ENCODE measurements at places on chromosomes 6 and 20.

DNA sequence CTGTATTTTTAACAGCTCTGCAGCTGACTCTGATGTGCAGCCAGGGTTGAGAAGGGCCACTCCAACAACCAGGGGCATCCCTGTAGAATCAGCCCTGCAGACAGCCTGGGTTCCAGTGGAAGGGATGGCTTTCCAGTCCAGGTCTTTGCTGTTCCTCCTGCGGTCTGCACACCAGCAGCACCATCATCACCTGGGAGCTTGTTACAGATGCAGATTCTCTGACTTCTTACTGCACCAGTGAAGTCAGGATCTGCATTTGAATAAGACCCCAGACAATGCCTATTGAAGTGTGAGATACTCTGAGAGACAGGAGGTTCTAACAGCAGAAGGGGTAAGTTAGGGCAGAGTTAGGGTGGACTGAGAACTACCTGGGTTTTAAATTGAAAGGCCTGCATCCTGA, 151.3 kb downstream of the F13A1 start:
- no peak for DNase-seq

DNA sequence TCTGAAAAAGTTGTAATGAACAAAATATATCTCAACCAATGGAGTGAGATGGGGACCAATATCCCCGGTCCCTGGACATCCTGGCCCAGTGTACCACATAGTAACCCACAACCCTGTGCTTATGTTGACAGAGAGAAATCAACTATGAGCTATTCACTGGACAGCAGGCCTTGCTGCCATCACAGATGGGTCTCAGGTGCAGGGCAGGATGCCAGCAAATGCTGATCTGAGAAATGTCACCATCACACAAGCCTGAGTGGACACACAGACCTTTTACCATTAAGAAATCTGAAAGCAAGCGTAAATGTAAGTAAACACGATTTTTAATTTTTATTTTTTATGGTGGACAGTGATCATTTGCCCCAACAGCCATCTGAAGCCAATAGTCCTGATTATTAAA, 9.1 kb downstream of the RPP40 start:
- no peak for DNase-seq

GRCh38 chr6:144778773-144779492, 493.8 kb downstream of the UTRN start:
- DNase-seq, result no peak

GRCh38 chr6:104943781-104944180, 13.1 kb upstream of the LIN28B start:
- DNase-seq, result no peak

DNA sequence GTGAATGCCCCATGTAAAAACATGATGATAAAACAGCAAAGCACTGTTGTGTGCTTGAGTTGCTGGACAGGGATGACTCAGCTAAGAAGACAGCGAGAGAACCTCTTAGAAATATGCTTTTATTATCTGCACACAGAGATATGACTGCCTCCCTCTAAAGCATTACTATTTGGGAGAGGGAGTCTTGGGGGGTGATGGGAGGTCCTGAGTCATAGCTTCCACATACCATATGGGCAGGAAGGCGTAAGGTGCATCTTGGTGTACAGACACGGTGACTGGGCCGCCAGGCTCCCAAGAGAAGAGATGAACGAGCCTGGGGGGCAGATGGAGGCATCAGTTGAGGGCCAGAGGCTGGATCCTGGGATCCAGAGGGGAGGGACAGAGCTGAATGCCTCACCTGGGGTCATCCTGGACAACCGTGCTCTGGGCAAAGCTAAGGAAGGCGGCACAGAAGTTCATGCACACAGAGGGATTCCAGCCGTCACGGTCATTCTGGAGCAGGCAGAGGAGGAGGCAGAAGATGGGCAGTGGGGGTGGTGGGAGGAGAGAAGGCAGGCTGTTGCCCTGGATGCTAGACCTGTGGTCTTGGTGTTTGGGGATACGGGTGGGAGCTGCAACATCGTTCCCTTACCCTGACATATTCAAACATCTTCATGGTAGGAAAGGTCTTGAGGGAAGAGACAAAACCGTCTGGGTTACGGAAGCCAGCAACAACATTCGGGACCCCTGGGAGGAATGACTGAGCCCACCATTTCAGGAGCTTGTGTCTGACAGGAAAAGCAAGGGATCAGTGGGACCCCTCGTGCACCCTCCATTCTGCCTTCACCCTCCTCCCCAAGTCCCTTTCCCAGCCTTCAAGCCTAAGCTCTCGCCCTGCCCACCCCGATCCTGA, 2.0 kb downstream of the DXO start:
- DNase-seq, result no peak

DNA sequence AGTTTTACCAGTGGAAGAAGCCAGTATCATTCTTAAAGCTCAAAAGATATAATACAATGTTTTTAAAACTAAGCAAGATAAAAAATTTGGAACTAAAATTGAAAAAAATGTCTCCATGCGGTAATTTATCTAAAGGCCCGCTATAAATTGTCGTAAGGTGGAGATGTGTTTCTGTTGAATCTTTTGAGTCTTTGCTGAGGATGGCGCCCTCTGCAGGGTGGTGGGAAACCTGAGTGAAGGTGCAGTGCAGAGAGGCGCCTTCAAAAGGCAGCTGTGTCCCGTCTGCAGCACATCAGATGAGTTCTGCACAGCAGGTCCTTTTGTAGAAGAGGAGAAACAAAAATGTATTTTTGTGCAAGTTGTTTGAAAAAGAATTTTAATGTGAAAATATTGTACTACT, 29.4 kb upstream of the KIF25 start:
- no peak for DNase-seq

- no peak for DNase-seq
These were observed 114.6 kb downstream of the MCHR2 start for GRCh38 chr6:99879431-99879830.

- no peak for DNase-seq
These were observed 262.3 kb downstream of the TBC1D7 start for GRCh38 chr6:13066050-13066449.

DNA sequence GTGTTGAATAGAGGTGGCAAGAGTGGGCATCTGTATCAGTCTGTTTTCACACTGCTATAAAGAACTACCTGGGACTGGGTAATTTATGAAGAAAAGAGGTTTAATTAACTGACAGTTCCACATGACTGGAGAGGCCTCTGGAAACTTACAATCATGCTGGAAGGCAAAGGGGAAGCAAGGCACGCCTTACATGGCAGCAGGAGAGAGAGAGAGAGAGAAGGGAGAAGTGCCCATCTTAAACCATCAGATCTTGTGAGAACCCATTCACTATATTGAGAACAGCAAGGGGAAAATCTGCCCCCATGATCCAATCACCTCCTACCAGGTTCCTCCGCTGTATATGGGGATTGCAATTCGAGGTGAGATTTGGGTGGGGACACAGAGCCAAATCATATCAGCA, 18.6 kb upstream of the PPP1R14C start:
- no peak for DNase-seq

DNA sequence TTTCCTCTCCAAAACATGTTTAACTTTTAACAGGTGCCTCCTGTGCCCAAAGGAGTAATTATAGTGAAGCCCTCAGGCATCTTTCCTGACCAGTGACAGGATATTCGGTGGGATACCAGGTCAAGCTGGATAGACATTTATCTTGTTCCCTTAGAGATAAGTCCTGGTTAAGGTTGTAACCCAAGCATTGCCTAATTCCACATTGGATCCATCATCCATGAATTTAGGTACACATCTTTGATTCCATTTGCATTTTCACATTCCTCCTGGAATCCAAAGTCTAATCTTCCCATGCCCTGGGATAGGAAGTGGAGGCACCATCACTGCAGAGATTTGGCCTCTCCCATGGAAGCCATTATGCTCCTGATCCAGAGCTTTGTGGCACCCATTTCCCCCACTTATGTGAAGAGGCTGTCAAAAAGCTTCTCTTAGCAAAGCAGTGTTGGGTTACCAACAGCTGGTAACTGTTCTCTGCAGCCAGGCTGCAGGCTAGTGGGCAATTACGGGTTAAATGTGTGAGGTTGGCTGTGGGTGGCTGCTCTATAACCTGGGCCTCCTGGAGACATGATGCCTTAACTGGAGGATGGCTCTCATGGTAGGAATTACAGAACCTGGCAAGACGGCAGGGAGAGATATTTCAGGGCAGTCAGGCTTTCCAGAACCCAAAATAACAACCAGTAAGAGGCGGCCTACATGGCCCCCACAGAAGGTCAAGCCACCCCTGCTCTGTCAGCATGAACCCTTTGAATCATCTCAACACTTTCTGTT, 96.9 kb upstream of the VGLL2 start:
- DNase-seq, result no peak

DNA sequence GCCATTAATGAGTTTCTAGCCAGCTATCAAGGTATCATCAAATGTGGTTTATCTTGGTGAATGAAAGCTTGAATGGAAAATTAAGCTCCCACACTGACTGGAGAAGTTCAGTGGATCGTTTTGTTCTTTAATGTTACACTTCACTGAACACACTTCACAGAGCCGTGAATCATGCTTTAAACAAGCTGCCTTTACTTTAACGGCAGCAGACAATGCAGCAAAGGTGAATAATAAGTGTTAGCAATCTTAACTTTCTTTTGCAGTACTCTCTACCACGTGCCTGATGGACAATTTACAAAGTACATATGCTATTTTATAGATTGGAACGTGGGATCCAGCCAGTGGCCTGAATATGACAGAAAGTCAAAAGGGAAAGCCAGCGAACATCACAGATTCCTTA, 424.5 kb downstream of the GRIK2 start:
- DNase-seq, result no peak

GRCh38 chr6:25007269-25007699, 71.5 kb upstream of the RIPOR2 start:
- DNase-seq, result no peak

DNA sequence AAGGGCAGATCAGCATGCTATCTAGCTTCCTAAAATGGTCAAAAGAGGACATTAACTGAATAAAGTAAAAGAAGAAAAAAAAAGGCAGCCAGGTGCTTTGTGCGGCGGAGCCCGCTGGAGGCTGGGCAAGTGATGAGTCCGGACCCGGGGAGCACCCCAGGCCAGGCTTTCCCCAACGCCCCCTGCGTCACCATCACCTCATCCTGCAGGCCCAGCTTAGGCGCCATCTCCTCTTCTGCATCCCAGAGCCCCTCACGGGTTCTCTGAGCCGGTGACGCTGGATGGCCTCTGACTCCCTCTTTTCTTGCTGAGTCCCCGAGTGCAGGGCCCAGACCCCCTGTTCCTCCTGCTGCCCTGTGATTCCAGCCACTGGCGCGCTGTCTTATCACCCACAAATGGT, 250.1 kb downstream of the TBXT start:
- DNase-seq, result no peak

DNA sequence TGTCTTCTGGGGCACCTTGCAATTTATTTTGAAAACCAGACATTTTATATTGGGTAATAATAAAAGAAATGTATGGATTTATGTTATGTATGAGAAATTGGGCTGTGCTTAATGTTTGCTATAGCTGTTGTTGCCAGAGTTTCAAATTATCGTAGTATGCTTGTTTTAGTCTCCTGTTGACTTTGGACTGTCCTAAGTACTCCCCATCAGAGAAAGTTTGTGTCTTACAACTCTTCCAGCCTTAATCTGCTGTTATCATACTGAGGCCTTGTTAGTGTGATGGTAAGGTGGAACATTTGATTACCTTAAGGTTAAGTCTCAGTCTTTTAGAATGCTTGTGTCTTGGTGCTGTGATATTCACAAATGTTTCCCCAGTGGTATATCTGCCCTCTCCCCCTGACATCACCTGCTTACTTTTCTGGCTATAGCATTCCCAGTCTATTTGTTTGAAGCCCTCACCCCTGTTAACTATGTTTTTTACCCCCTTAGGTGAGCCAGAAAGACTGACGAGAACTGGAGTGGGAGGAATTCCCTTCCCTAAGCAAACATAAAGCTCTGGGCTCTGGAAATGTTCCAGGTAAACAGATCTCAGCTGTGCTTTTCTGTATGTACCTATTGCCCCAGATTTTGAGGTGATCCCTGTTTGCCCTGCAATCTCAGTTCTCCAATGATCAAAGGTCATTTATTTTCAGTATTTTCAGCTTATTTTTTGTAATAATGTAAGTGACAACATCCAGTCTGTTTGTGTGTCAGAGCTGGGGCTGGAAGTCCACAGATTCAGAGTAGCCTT, 581.1 kb upstream of the CITED2 start:
- DNase-seq, result no peak

GRCh38 chr6:163151212-163151611, 263.3 kb upstream of the QKI start:
- no peak for DNase-seq

GRCh38 chr6:163944897-163945296, 530.4 kb downstream of the QKI start:
- no peak for DNase-seq

- no peak for DNase-seq
These were observed 10.3 kb downstream of the ZNF337 start for GRCh38 chr20:25686081-25687067.

- DNase-seq, result no peak
These were observed 265.0 kb upstream of the MARCKS start for GRCh38 chr6:113591896-113592827.

GRCh38 chr6:125431971-125432370, 130.2 kb upstream of the HDDC2 start:
- DNase-seq, result no peak

GRCh38 chr6:118506071-118506638, 41.9 kb upstream of the PLN start:
- no peak for DNase-seq

DNA sequence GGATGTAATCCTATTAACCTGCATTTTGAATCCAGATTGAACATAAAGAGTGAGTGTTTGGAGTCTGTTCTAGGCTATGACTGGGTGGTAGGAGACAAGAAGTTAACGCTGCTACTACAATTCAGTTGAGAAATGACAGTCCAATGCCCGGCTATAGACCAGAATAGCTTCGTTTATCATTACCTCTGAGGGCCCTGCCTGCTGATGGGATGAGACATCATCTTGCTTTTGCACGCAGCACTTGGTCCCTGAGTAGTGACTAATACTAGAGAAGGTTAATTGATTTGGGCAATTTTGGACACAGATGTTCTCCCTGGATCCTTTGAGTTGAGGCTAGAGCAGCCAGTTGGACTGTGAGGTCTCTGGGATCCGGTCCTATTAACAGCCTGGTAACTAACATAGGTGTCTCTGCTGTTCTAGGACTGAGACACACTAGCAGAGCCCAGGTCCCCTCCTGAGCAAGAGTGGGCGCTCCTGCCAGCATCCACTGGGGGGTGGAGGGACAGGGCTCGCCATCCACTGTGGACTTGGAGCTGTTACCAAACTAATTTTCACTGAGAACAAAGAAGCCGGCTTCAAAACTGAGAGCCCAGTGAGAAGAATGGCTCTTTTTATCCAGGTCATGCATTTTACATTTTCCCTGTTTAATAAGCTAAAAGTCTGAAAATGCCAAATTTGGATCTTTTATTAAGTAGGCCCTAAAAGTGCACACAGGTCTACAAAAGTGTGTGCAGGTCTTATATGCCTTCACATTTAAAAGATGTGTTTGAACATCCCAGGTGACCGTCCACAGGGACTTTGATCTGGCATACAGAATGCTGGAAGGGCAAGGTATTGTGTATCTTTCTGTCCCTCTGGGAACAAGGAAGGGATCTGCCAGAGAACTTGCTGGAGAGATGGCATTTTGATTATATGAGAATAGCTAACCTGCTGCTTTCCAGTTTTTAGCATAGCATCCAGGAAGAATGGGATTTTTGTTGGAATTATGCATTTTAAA, 212.5 kb downstream of the CDH4 start:
- DNase-seq, result no peak

Measured in GDM1 (cell line).